ENCODE measurements at places on chromosomes 5 and 9. TPM values are rescaled to one million over a fixed set of nuclear protein-coding genes. Genes with fewer than 3 reads are reported as not detected.
A peak's percentile ranks its signal among the peaks of the same experiment; 100 is the strongest.

DNA sequence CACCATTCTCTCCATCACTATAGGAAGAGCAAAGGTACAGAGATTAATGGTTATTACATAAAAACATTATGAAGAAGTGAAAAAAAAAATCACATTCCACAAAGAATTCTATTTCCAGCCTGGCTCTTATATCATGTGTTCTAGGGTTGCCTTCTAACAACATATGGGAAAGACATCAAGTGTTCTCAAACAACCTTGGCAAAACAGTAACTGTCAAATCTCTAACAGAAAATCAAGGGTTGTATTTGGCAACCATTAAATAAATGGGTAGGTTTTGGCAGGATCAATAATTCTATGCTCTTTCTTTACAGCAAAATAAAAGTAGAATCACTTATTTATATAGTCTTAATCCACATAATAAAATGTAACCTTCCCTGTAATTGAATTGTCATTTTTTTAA lies 728.9 kb downstream of the MAT2B start:
- no peak for DNase-seq

GRCh38 chr9:119284587-119285337 lies 84.5 kb downstream of the BRINP1 start:
- DNase-seq, result no peak

SLIT3 gene
- total RNA-seq, result not detected

PPP2R2B gene
- not detected for total RNA-seq

- DNase-seq, result no peak
Measured at GRCh38 chr9:17031546-17031945, 103.3 kb upstream of the CNTLN start.

DNA sequence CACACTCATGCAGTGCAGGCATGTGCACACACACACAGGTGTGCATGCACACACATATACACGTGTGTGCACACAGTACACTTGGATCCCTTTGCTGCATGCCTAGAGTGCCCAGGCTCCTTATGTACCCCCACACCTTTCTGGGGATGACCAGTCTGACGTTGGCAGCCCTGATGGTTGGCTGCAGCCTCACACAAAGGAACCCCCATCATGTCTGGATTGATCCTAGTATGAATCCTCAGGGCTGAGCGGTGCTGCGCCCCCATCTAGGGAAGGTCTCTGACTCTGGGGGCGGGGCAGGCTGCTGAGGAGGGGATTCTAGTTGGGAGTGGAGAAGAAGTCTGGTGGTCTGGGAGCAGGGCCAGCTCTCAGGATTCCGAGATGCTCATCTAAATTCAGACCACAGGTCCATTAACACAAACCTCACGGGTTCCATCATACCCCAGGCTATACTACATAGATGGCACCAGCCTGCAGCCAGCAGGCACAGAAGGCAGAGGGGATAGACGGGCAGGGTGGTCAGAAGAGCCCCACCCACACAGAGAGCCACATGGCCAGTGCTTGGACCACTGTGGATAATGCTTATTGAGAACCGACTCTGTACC lies 50.5 kb upstream of the OLFM1 start:
- DNase-seq, result no peak

GRCh38 chr9:126690431-126691051 lies 76.8 kb downstream of the LMX1B start:
- DNase-seq, result peak; percentile 48

SCGB3A2 gene
- not detected for total RNA-seq

DNA sequence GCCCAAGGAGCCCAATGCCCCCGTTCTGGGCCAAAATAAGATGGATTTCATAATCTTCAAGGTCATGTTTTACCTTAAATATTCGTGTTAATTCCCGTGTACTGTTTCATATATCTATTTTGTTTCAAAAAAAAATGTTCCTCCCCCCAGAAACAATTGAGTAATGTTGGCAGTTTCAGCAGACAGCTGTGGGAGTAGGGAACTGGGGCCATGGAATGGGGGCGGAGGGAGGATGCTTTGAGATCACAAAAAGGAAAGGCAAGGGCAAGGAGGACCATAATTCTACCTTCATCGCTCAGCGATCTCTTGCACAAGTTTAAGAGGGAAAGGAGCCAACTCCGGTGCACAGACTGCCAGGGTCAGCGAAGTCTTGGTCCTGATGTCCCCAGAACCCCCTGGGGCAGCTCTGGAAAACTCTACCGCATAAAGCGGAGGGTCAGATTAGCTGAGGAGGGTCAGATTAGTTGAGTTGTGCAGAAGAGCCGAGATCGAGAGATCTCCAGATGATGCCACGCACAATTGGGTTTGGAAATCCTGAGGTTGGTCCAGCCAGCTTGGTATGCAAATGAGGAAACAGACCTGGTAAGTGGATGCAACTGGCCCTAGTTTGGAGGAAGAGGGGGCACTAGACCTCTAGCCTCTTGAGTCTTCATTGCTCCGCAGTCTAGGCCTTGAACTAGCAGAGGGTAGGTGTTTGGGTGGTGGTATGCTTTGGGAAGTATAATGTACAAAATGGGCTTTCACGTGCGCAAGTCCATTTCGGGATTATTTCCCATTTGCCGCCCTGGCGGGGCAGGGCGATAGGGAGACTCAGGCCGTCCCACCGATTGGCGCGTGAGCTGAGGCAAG lies 24.0 kb downstream of the CDKN2A start:
- DNase-seq, result no peak

GRCh38 chr5:32458880-32459495 lies 14.4 kb upstream of the ZFR start:
- no peak for DNase-seq

SCGB3A1 gene
- total RNA-seq, result not detected

DNA sequence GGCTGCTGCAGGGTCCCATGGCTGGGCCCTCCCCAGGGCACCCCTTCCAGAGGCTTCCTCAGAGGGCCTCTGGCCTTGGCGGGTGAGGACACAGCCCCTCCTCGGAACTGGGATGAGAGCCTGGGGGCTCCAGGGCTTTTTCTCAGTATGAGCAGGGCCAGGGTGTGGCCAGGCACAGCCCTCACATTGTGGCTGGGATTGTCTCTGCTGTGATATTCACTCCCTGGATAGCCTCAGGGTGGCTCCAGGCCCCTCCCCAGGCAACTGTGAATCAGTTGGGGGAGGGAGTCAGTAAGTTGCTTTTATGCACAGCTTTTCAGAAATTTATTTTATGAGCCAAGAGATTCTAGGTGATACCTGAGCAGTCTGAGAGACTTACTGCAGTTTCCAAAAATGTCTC lies 135.7 kb downstream of the CACNA1B start:
- DNase-seq, result no peak

GRCh38 chr5:135821061-135821801 lies 13.2 kb upstream of the SLC25A48 start:
- peak; percentile 22 for DNase-seq

DNA sequence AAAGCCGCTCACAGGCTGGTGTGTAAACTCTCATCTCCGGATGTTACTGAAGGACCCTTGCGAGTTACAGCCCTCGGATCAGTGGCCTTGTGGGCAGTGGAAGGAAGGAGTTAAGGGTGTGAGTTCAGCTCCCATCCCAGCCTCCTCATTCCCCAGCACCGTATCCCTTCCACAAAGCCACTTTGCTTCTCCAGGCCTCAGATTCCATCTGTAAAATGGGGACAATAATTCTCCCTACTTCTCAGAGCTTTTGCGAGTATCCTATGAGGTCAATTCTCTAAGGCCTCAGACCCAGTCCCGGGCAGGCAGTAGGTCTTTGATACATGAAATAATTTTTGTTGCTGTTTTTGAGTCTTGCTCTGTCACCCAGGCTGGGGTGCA lies 141.3 kb downstream of the C9orf50 start:
- no peak for DNase-seq
